ENCODE measurements at places on chromosomes 3 and 15.
A peak's percentile ranks its signal among the peaks of the same experiment; 100 is the strongest.

DNA sequence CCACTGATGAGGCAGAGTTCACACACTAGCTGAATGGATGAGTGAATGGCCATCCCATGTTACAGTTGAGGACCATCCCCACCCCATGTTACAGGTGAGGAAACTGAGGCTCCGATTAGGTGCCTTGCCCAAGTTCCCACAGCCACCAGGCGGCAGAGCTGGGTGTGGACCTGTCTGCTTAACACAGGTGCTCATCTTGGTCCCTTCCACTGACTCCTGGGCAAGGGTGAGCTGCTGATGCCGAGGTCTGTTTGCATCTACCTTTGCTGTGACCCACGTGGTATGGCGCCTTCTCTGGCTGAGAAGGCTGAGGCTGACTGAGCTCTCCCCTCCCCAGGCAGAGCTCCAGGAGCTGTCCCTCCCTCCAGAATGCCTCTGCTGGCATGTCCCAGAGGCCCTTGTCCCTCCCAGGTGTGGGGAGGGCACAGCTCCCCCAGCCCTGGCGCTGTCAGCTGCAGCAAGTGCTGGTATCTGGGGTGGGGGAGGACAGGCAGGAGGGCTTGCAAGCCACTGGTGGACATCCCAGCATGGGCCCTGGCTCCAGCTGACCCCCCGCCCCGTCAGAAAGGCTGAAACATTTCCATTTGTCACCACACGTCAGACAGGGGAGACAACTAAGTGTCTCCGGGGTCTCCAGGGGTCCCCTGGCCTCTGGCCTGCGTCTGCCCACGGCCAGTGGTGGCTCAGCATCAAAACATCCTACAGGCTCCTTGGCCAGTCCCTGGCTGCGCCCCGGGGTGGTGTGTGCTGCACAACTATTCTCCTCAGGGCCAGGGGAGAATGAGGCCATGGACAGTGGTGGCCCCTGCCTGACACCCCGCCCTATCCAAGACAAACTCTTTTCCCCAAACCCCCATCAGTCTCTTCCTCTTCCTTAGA is 105.4 kb downstream of the ADCY5 start:
- H3K4me1 ChIP-seq = peaks cover 85% of the 10 kb centered on the region
- no peak for DNase-seq
- H3K36me3 ChIP-seq = peaks cover 3% of the 10 kb centered on the region
- no peaks in the 10 kb centered on the region for H3K27me3 ChIP-seq
- H3K27ac ChIP-seq = peak overlapping the region; percentile 66
- no peak overlapping the region for H3K4me3 ChIP-seq

- no peaks in the 10 kb centered on the region for H3K4me1 ChIP-seq
- no peaks in the 10 kb centered on the region for H3K27me3 ChIP-seq
- H3K27ac ChIP-seq = no peak overlapping the region
- no peak for DNase-seq
- H3K36me3 ChIP-seq = no peaks in the 10 kb centered on the region
Measured at GRCh38 chr15:93553167-93553935, 464.3 kb upstream of the RGMA start.

DNA sequence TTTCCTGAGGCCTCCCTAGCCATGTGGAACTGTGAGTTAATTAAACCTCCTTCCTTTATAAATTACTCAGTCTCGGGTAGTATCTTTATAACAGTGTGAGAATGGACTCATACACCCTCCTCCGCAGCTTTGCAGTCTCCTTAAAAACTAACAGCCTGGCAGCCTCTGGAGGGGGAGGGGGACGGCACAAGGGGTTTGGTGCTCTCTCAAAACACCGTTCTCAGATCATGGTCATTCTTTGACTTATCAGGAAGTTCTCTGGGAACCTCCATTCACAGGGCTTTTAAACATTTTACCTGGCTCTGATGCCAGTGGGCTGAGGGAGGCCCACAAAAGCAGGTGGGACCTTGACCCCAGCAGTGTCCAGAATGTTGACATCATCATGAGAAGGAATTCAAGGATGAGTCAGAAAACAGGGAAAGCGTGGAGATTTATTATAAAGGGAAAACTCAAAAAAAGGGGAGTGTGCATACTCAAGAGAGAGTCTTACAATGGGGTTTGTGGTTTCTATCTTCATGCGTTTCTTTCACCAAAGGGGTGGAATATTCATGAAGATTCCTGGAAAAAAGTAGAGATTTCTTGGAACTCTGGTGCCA is 43.9 kb downstream of the ONECUT1 start:
- H3K27me3 ChIP-seq = no peaks in the 10 kb centered on the region
- H3K4me1 ChIP-seq = no peaks in the 10 kb centered on the region
- no peaks in the 10 kb centered on the region for H3K36me3 ChIP-seq
- H3K4me3 ChIP-seq = no peak overlapping the region
- no peak for DNase-seq

DNA sequence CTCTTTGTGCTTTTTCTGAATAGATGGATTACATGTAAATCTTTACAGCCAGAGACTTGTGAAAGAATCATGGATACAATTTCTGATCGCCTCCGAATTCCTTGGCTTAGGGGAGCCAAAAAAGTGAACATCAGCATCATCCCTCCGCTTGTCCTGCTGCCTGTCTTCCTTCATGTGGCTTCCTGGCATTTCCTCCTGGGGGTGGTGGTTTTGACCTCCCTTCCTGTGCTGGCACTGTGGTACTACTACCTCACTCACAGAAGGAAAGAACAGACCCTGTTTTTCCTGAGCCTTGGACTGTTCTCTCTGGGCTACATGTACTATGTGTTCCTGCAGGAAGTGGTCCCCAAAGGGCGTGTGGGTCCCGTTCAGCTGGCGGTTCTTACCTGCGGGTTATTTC is 5.9 kb downstream of the ZDHHC23 start:
- no peak overlapping the region for H3K27ac ChIP-seq
- H3K36me3 ChIP-seq = no peaks in the 10 kb centered on the region
- H3K4me1 ChIP-seq = no peaks in the 10 kb centered on the region
- no peak overlapping the region for H3K4me3 ChIP-seq
- H3K27me3 ChIP-seq = no peaks in the 10 kb centered on the region

- H3K27me3 ChIP-seq = no peaks in the 10 kb centered on the region
- no peak overlapping the region for H3K4me3 ChIP-seq
- DNase-seq = no peak
- H3K27ac ChIP-seq = no peak overlapping the region
- H3K36me3 ChIP-seq = no peaks in the 10 kb centered on the region
Measured at GRCh38 chr3:110897046-110897445, 174.6 kb upstream of the NECTIN3 start.

DNA sequence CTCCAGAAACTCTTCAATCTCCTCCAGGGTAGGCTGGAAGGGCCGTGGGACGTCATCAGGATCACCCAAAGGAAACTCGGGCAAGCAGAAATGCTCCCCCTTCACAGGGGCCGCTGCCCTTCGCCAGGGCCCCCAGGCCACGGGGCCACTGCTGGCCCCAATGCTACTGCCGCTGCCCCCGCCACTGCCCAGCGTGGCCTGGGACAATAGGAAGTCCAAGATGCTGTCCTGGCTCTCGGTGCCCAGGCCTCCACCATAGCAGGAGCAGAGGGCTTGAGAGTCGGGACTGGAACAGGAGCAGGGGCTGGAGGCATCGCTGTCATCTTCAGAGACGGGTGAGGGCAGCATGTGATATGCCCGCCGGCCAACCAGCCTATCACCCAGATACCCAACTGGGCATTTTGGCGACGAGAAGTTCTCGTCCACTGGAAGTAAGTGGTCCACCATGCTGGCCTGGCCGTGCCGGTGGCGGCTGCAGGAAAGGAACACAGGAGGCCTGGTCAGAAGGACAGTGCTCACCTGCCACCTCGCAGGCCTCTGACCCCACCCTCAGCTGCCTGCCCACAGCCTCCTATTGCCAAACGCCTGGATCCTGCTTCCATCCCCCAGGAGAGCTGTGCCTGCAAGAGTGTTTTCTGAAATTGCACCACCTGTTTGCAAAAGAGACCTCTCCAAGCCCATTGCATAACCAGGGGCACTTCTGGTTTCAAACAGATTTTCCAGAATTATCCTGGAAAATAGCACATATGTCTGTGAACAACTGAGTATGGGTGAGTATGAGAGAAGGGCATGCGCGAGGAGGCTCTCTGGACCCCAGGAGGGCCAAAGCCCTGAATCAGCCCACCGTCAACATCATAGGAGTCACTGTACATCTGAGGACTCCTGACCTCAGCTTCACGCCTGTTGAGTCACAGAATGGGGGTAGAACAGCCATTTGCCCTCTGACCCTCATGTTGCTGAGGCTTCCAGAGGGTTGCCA is 4.4 kb downstream of the KLF15 start:
- no peaks in the 10 kb centered on the region for H3K27me3 ChIP-seq
- DNase-seq = no peak
- no peak overlapping the region for H3K27ac ChIP-seq
- H3K36me3 ChIP-seq = peaks cover 54% of the 10 kb centered on the region

DNA sequence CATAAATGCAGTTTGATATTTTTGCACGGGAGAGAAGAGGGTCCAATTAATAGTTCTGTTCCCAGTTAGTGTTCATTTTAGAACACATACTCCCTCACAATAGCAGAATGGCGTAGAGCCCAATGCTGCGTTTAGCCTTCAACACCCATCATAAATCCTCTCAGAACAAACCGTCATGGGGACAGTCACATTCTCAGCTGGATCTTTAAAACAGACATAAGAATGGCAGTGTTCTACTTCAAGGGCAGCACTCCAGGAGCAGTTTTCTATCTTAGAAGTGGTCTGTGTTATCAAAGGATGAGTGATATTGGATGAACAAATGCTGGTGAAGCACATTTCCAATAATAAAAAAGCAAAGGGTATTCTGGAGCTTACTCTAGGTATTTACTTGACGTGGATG is 230.5 kb downstream of the PDZRN3 start:
- H3K4me3 ChIP-seq = no peak overlapping the region
- DNase-seq = no peak
- H3K27ac ChIP-seq = no peak overlapping the region
- H3K27me3 ChIP-seq = no peaks in the 10 kb centered on the region

- H3K27ac ChIP-seq = no peak overlapping the region
- no peak overlapping the region for H3K4me3 ChIP-seq
- H3K36me3 ChIP-seq = no peaks in the 10 kb centered on the region
- H3K4me1 ChIP-seq = no peaks in the 10 kb centered on the region
- no peaks in the 10 kb centered on the region for H3K27me3 ChIP-seq
Measured at GRCh38 chr3:18586076-18586475, 160.9 kb upstream of the SATB1 start.

- H3K27ac ChIP-seq = no peak overlapping the region
- no peaks in the 10 kb centered on the region for H3K36me3 ChIP-seq
- H3K4me3 ChIP-seq = no peak overlapping the region
- no peaks in the 10 kb centered on the region for H3K27me3 ChIP-seq
- no peaks in the 10 kb centered on the region for H3K4me1 ChIP-seq
Measured at GRCh38 chr3:39344746-39345344, 15.3 kb downstream of the CCR8 start.

- no peak for DNase-seq
- no peak overlapping the region for H3K4me3 ChIP-seq
- no peaks in the 10 kb centered on the region for H3K27me3 ChIP-seq
- H3K36me3 ChIP-seq = no peaks in the 10 kb centered on the region
Measured at GRCh38 chr3:117589454-117589853, 879.9 kb downstream of the TUSC7 start.

DNA sequence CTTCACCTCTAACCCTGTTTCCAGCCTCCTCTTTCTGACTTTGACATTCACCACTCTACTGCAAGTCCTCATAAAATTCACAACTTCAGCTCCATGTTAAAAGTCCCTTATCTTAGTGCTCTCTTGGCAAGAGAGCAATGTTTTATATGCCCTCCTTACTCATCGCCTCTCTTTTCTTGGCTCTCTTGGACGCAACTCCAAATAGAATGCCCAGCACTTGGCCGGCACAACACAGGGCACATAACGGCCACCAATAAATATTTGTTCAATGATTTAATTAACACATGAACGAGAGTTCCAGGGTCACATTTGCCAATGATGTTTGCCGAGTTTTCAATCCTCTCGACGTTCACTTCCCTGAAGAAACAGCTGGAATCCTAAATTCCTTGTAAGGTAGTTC is 401.4 kb downstream of the ROBO1 start:
- DNase-seq = no peak
- no peak overlapping the region for H3K27ac ChIP-seq
- no peak overlapping the region for H3K4me3 ChIP-seq
- no peaks in the 10 kb centered on the region for H3K27me3 ChIP-seq
- H3K4me1 ChIP-seq = no peaks in the 10 kb centered on the region
- no peaks in the 10 kb centered on the region for H3K36me3 ChIP-seq

DNA sequence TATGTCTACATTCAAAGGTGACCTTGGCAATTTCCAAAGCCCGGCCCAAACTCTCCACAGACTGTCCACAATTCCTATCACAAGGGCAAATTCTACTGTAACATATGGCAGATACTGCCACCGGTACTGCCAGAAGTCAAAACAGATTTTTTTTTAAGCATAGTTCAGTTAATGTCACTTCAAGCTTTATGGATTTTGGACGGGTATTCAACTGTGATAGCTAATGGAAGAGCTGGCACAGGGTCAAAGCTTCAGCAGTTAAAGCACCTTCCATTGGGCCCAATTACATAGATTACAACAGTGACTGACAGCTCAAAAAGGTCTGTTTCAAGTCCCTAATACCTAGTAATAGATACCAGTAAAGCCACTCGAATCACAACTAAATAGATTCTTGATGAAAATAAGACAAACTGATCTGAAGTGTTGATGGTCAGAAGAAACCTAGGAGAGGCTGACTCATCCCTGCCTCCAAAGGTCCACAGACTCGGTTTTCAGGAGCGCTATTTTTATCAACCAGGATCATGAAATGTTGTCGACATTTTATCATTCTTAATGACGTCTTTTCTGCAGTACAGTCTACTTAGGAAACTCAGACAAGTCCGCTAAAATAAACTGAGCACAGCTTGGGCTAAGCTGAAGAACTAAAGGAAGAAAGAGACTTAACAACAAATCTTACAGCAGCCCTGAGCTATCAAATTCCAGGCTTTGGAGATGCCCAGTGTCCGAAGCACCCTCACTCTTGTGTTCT is 38.7 kb downstream of the ANXA2 start:
- H3K4me3 ChIP-seq = no peak overlapping the region
- H3K36me3 ChIP-seq = peaks cover 39% of the 10 kb centered on the region
- H3K27ac ChIP-seq = peak overlapping the region; percentile 82
- peaks cover 58% of the 10 kb centered on the region for H3K4me1 ChIP-seq

- no peak overlapping the region for H3K27ac ChIP-seq
- H3K36me3 ChIP-seq = no peaks in the 10 kb centered on the region
- no peak overlapping the region for H3K4me3 ChIP-seq
- no peak for DNase-seq
- no peaks in the 10 kb centered on the region for H3K4me1 ChIP-seq
Measured at GRCh38 chr3:106711650-106712049, 665.6 kb upstream of the CCDC54 start.

GRCh38 chr15:68431792-68432401 is at the start of gene ITGA11:
TSS of gene ITGA11 (minus strand) at chr15:68432163. CDS start at chr15:68432066, 97 bp downstream.
- H3K27me3 ChIP-seq = no peaks in the 10 kb centered on the region
- H3K4me1 ChIP-seq = peaks cover 49% of the 10 kb centered on the region
- H3K36me3 ChIP-seq = no peaks in the 10 kb centered on the region
- peak within 1 kb of the TSS; percentile 94 for H3K27ac ChIP-seq
- DNase-seq = peak; percentile 59

DNA sequence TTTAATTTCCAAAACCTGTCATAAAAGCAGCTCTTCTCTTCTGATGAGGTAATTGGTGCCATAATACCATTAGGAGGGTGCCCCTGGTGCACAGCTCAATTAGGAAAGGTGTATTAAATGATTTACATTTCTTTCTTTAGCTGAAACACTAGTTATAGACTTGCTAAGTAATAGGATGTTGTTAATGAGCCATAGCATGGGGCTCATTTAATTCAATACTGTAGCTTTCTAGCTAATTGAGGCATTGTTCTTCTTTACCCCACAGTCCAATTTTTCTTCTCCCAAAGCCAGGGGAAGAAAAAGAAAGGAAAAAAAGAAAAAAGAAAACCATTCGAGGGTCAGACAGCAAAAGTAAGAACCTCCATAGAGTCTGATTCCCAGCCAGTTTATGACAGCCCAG is 164.0 kb upstream of the HES1 start:
- no peak overlapping the region for H3K27ac ChIP-seq
- H3K27me3 ChIP-seq = no peaks in the 10 kb centered on the region
- no peak overlapping the region for H3K4me3 ChIP-seq
